ENCODE measurements at places on chromosomes 1 and 21. TPM values are rescaled to one million over a fixed set of nuclear protein-coding genes. Genes with fewer than 3 reads are reported as not detected.

SH2D1B gene
- total RNA-seq, result not detected

DNA sequence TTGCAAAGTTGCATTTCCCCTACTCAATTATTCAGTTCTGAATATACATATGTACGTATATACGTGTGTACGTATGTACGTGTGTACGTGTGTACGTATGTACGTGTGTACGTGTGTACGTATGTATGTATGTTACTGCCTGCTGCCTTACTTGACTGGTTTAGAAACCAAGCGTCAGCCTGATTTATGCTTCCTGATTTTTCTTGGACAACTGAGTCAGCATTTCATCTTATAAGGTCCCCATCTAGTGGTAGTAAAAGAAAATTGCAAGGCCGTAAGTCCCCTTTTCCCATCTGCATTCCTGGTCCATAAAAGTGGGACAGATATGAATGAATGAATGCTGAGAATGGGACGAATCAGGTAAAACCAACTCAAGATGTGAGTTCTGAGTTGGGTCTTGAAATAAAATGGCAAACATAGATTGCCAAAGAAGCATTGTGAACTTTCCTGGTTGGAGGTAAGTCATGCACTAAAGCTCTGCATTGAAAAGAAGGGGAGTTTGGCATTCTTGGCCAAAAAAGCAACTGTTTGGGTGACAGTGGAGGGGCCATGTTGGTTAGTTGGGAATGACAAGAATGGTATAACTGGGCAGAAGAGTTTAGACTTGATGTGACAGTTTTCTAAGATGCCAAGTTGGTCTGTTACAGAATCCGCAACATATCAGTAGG is 76.4 kb upstream of the DNAH14 start:
- no peaks in the 10 kb centered on the region for H3K36me3 ChIP-seq
- peaks cover 11% of the 10 kb centered on the region for H3K27me3 ChIP-seq
- no peak overlapping the region for H3K27ac ChIP-seq
- H3K4me1 ChIP-seq, result peaks cover 6% of the 10 kb centered on the region
- H3K4me3 ChIP-seq, result no peak overlapping the region

RORC gene
- 0.40 TPM for total RNA-seq

DNA sequence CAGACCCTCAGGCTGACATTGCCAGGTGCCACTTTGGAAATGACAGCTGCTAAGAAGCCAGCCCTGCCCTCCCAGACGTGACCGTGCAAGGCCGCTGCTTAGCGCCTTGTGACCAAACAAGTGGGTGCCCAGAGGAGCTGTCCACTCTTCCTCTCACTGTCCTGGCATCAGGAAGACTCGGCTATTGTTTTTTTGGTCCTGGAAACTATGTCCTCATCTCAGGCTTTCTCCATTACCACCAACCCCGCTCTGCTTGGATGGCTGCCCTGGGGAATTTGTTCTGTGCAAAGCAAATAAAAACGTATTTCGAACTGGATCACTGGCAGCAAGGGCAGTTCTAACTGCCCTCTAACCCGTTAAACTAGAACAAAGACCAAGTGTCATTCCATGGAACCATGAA is 13.7 kb upstream of the TENT5C start:
- H3K4me1 ChIP-seq, result no peaks in the 10 kb centered on the region
- DNase-seq, result no peak
- H3K27ac ChIP-seq, result no peak overlapping the region
- no peak overlapping the region for H3K4me3 ChIP-seq
- H3K36me3 ChIP-seq, result no peaks in the 10 kb centered on the region

DNA sequence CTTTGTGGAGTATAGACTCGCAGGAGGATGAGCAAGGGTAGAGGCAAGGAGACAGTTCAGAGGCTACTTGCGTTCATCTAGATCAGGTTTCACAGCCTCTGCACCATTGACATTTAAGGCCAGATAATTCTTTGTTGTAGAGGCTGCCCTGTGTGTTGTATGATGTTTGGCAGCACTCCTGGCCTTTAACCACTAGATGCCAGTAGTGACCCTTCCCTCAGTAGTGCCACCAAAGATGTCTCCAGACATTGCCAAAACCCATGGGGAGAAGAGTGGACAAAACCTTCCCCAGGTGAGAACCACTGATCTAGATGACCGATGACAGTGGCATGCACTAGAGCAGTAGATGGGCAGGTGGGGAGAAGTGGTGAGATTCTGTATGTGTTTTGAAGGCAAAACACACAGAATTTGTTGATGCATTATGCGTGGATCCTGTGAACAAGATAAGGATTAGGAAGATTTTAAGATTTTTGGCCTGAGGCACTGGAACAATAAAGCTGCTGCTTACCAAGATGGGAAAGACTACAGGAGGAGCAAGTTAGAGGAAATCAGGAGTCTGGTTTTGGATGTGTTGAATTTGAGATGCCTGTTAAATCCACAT is 9.9 kb upstream of the COG2 start:
- H3K4me3 ChIP-seq, result no peak overlapping the region
- H3K36me3 ChIP-seq, result no peaks in the 10 kb centered on the region
- peaks cover 4% of the 10 kb centered on the region for H3K4me1 ChIP-seq
- H3K27me3 ChIP-seq, result peaks cover 17% of the 10 kb centered on the region
- no peak overlapping the region for H3K27ac ChIP-seq

DNA sequence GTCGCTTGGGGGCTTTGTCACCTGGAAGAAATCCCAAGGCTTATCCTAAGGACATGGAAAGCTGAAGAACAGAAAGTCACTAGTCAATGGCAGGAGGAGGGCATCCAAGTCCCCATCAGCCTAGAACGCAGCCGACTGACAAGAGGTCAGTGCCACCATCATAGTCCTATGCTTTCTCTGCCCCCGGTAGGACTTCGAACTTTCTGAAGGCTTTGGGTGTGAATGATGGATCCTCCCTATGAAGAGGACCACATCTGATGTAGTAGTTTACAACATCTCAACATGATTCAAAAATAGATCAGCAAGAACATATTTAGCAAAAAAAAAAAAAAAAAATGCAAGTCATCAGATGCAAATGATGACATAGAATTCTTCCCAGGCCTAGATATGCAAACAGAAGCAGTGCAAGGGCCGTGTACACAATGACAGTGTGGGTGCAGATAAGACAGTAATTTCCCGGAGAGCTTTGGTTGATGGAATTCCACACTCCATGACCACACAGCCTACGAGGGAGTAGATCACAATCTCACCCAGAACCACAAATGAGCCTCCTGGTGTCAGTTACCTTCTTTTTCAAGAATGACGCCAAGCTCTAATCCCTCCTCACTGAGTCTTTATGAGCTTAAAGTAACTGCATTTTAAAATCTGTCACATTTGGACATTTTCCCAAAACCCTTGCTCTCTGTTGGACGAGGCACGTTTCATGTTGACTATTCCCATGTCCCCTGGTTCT is 88.2 kb downstream of the PSMG1 start:
- no peak overlapping the region for H3K4me3 ChIP-seq
- no peaks in the 10 kb centered on the region for H3K36me3 ChIP-seq
- no peaks in the 10 kb centered on the region for H3K4me1 ChIP-seq
- DNase-seq, result no peak

FMO1 gene
- not detected for total RNA-seq

MYOM3 gene
- 0.05 TPM for total RNA-seq

GRCh38 chr1:186518822-186519381 is 58.0 kb upstream of the PDC start:
- H3K27ac ChIP-seq, result no peak overlapping the region
- no peak for DNase-seq
- H3K27me3 ChIP-seq, result no peaks in the 10 kb centered on the region
- H3K4me1 ChIP-seq, result no peaks in the 10 kb centered on the region
- H3K36me3 ChIP-seq, result no peaks in the 10 kb centered on the region
- no peak overlapping the region for H3K4me3 ChIP-seq

DNA sequence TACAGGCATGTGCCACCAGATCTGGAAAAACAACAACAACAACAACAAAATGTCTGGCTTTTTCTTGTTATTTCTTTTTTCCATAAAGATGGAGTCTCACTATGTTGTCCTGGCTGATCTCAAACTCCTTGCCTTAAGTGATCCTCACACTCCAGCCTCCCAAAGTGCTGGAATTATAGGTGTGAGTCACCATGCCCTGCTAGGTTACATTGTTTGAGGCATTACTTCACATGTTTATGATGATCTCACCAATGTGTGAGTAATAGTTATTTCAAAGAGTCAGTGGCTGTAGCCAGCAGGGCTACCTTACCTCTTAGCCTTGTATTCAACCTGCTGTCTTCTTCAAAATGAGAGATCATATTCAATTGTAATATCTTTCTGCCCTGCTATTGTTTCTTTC is 445.7 kb downstream of the AMY1C start:
- no peaks in the 10 kb centered on the region for H3K4me1 ChIP-seq
- H3K27ac ChIP-seq, result no peak overlapping the region
- no peaks in the 10 kb centered on the region for H3K27me3 ChIP-seq
- DNase-seq, result peak; percentile 70

FCGR2B gene
- total RNA-seq, result not detected

DNA sequence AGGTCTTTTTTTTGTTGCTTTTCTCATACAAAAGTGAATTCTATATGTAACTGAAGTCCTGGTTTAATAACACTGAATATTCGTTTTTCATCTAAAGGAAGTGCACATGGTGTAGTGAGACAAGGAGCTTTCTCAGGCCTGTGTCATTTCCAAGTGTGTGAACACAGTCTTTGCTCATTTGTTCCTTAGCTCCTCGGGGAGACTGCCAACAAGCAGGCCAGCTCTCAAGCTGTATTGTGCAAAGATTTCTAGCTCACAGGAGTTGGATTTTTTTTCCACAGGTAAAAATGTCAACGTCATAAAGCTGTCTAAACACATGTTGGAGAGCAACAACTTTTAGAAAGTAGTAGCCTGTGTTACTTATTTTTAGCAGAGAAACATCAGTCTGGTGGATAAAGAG is 87.8 kb upstream of the S1PR1 start:
- peak overlapping the region; percentile 61 for H3K27ac ChIP-seq
- peak; percentile 44 for DNase-seq
- H3K4me3 ChIP-seq, result no peak overlapping the region
- peaks cover 19% of the 10 kb centered on the region for H3K4me1 ChIP-seq
- H3K27me3 ChIP-seq, result no peaks in the 10 kb centered on the region

LHX4 gene
- not detected for total RNA-seq

GRCh38 chr1:31570228-31570627 is 6.1 kb upstream of the TINAGL1 start:
- H3K4me1 ChIP-seq, result peaks cover 24% of the 10 kb centered on the region
- H3K4me3 ChIP-seq, result no peak overlapping the region
- H3K27me3 ChIP-seq, result no peaks in the 10 kb centered on the region
- no peaks in the 10 kb centered on the region for H3K36me3 ChIP-seq
- H3K27ac ChIP-seq, result no peak overlapping the region
- no peak for DNase-seq

DNA sequence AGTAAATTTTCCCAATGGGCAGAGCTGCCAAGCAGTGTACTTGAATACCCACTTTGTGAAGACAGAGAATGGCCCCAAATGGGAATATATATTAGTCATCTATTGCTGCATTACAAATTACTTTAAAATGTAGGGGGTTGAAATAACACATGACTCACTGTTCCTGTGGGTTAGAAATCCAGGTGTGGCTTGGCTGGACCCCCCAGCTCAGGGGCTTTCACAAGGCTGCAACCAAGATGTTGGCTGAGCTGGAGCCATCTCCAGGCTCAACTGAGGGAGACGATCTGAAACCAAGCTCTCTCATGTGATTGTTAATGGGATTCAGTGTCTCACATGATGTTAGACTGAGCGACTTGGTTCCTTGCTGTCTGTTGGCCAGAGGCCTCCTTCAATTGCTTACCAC is 33.4 kb upstream of the ARHGAP29 start:
- no peaks in the 10 kb centered on the region for H3K36me3 ChIP-seq
- peak overlapping the region; percentile 24 for H3K27ac ChIP-seq
- H3K27me3 ChIP-seq, result no peaks in the 10 kb centered on the region
- peaks cover 19% of the 10 kb centered on the region for H3K4me1 ChIP-seq
- peak; percentile 76 for DNase-seq

GRCh38 chr1:82920418-82921248 is 1078.3 kb downstream of the TTLL7 start:
- H3K4me3 ChIP-seq, result no peak overlapping the region
- no peak overlapping the region for H3K27ac ChIP-seq
- no peak for DNase-seq

DNA sequence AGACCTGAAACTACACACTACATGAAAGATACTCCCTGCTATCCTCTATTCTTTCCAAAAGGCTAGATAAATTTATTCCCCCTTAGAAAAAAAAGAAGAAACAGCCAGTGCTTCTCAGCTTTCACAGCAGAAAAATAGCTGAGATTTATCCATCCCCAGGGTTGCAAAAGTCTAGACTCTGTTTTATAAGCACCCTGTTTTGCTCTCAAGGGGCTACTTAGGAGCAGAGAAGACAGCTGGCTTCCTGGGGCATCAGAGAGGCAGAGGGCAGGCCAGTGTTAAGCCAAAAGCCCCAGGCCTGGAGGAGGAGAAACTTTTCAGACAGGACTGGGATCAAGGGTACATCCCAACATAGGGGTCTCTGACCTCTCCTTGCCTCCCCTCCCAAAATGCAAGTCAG is 3.9 kb downstream of the LAMB3 start:
- H3K27ac ChIP-seq, result peak overlapping the region; percentile 46
- H3K4me1 ChIP-seq, result peaks cover 79% of the 10 kb centered on the region
- no peaks in the 10 kb centered on the region for H3K27me3 ChIP-seq
- peak overlapping the region; percentile 83 for H3K4me3 ChIP-seq
- H3K36me3 ChIP-seq, result peaks cover 77% of the 10 kb centered on the region

DNA sequence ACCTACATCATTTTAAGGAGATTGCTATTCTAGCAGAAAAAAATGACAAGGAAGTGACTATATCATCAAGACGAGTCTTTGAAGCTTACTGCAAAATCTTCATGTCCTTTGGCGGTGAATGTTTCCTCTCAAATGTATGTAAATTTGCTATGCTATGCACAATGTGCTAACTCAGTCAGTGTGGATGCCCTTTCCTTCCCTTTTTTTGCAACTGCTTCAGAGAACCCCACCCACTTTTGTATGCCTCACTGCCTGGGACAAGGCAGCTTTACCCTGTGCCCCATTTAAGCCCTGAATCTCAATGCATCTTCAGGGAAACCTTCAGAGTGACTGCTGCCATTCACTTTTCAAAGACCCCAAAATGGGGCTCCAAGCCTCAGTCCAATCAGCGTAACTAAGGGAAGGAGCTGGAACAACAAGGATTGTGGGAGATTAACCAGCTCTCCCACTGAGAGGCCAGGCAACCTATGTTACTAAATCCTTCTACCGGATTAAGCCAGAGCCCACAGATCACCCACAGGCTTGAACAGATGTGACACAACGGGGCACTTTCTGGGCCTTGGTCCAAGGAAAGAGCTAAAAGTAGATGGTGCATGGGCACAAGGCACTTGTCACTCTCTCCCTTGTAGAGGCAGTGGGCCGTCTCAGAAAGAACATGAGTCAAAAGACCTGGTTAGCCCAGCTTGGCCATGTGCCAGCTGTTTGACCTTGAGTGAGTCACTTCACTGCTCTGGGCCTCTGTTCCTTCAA is 154.4 kb downstream of the PLPP3 start:
- no peak overlapping the region for H3K4me3 ChIP-seq
- peak; percentile 97 for DNase-seq
- H3K27ac ChIP-seq, result no peak overlapping the region
- no peaks in the 10 kb centered on the region for H3K27me3 ChIP-seq

GRCh38 chr1:168504064-168504837 is 39.5 kb downstream of the XCL2 start:
- no peak overlapping the region for H3K4me3 ChIP-seq
- H3K27me3 ChIP-seq, result no peaks in the 10 kb centered on the region
- peak; percentile 97 for DNase-seq
